Stimulated activated CD8-positive, alpha-beta memory T cell treated with anti-CD3 and anti-CD28 coated beads, Interleukin-4, amount 100 ng/mL, for 1 hour (primary cell): ENCODE measurements at places on chromosomes 12 and 14.

DNA sequence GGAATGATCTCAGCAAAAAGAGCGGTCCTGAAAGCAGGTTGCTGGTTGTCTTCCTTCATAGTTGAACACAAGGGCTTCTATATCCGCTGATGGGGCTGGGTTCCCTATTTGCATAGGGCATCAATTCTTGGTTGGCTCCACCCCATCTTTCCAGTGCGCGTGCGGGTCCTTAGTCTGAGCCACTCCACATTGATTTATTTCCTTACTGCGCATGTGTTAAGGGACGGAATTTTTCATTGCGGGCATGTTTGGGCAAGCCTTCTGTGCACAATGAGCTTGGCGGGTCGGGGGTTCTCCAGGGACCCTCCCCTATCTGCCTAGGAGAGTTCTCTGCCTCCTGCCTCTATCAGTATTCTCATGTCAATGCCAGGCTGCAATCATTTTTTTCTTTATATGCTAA, 21.2 kb upstream of the DLGAP5 start:
- DNase-seq = no peak

- DNase-seq = no peak
These were observed 6.1 kb downstream of the CFAP73 start for GRCh38 chr12:113155646-113156045.

GRCh38 chr12:47578836-47579235, 127.0 kb downstream of the RPAP3 start:
- no peak for DNase-seq

- DNase-seq = no peak
These were observed 1.5 kb upstream of the KANSL2 start for GRCh38 chr12:48683534-48683933.

DNA sequence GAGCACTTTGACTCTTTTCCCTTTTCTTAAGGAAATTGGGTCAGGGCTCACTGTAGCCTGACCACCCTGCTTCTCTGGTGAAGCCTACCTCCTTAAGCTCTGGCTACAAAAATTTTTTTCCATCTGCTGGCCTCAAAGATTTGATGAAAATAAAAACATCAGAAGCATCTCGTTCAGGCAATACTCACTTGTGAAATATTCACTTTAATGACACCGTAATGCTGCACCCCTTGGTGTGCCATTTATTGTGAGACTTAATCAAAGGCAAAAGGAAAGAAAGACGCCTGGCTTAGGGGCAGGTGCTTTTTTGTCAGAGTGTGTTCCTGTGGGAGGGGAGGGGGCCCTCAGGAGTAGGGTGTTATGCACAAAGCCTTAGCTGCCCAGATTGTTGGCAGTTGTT, 155.0 kb upstream of the TMPO start:
- DNase-seq = no peak

GRCh38 chr12:53235742-53236442, 3.9 kb upstream of the RARG start:
- DNase-seq = no peak

DNA sequence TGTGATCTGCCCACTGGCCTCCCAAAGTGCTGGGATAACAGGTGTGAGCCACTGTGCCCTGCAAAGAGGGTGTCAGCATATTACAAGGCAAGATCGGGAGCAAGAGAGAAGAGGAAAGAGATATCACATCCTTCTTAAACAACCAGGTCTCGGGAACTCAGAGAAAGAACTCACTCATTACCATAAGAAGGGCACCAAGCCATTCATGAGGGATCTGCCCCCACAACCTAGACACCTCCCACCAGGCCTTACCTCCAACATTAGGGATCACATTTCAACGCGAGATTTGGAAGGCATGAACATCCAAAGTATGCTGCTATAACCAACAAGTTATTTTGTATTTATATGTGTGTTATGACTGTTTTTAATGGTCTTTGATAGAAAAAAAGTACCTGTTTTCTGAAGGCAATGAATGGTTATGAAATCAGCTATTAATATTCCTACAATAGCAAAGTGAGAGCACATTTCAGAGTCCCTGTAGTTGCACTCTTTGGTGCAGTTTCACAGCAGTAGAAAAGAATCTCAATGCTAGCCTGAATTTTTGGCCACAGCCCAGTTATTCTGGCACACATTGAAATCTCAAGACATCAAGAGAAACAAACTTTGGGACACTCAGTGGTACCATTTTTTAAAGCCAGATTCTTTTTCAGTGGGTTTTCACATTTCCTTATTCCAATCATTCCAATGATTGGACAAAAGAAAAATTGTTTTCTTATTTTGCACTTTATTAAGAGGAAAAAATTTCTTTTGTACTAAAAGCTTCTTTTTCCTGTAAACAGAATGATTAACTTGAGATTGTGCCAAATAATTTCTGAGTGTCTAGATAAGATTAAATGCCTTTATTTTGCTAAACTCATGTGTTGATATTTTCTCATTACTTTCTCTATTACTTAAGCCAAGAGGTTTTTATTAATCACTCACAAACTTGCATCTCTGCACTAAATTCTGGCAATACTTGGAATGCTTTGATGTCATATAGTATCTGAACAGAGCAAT, 582.6 kb upstream of the ATP2B1 start:
- DNase-seq = no peak

GRCh38 chr14:103730490-103731035, 15.0 kb downstream of the ZFYVE21 start:
- no peak for DNase-seq

- no peak for DNase-seq
These were observed 79.9 kb downstream of the BCL11B start for GRCh38 chr14:99192028-99192621.

- DNase-seq = no peak
These were observed 45.6 kb upstream of the BCL2L14 start for GRCh38 chr12:12024911-12025682.

DNA sequence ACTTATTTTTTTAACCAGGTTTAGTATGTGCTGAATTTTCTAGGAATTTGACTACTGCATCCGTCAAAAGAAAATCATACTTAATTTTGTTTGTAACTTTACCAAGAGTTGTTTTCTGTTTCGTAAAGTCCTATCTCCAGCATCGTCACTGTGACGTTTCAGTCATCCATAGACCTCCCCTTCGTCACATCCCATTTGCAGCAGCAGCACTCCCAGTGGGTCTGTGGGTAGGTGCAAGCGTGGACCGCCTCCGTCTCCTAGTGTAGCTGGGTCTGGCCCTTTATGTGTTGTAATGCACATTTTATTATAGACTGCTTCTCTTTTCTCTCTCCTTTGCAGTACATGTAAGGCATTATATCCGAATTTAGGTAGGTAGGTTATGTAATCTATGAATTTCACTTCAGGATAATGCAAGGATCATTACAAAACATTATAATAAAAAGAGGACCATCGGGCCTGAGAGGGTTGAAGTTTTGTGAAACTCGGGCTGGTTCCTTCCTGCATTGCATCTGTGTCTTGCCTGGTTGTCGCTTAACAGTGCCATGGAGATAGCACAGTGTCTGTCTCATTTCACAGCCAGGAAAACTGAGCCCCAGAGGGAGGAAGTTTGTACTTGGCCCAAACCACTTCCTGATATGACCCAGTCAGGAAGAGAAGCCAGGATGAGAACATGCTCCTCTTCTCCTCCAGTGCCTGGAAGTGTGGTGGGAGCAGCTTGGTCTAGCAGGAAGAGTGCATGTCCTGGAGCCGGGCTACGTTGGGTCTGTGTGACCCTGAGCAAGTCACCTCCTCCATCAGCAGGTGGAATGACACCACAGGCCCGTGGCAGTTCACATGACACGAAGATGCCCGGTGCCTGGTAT, 41.3 kb downstream of the EVL start:
- DNase-seq = no peak

- no peak for DNase-seq
These were observed 23.9 kb downstream of the NID2 start for GRCh38 chr14:52044791-52045522.

- DNase-seq = no peak
These were observed 8.3 kb upstream of the LRRC10 start for GRCh38 chr12:69619050-69619449.

GRCh38 chr14:82537831-82538230, 1004.2 kb upstream of the SEL1L start:
- DNase-seq = no peak

DNA sequence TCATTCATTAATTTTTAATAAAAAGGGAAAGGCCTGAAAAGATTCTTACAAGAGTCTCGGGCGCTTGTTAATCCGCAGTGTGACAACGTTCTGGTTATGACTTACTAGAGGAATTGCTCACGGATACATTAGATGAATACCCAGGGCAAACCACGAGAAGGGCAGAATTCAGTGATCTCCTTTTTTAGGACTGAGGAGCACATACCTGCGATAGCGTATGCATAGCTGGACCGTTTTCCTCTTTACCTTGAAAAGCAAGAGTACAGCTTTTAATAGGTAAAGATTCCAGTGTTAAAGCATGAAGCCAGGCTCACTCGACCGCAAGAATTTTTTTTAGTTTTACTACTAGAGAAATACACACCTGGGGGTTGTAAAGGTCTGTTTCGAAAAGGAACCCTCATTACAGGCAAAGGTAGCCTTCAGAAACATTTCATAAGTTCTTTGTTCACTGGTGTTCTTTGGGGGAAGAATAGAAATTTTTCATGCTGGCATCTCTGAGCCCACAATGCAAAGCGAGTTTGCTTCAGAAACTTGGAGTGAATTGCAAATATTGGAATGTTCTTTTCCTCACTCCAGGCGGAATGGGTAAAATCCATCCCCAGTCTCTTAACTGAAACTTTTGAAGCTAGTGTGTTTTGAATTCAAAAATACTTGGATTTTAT, 953 bp downstream of the MAPK1IP1L start:
- DNase-seq = no peak

DNA sequence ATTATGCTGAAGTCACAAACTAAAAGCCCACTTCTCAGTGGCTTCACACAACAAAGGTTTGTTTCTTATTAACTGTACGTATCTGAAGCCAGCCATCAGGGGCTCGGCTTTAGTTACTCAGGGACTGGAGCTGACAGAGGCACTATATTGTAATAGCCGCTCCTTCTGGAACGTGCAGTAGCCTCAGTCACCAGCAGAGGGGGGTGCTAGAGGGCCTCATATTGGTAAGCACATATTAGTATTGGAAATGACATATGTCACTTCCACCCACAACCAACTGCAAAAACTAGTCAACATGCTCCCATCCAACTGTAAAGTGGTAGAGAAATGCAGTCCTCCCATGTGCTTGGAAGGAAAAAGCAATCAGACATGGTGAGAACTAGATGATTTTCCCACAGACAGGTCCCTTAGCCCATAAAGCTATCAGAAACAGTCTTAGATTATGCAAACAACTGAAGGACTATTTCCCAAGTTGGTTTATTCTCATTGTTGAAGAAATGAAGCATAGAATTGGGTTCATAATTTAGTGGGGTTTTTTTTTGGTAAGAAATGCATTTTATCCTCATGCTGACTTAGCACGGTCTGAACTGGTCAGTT, 183.6 kb upstream of the G2E3 start:
- DNase-seq = no peak

GRCh38 chr14:52422650-52423356, 108.7 kb downstream of the PTGER2 start:
- no peak for DNase-seq

DNA sequence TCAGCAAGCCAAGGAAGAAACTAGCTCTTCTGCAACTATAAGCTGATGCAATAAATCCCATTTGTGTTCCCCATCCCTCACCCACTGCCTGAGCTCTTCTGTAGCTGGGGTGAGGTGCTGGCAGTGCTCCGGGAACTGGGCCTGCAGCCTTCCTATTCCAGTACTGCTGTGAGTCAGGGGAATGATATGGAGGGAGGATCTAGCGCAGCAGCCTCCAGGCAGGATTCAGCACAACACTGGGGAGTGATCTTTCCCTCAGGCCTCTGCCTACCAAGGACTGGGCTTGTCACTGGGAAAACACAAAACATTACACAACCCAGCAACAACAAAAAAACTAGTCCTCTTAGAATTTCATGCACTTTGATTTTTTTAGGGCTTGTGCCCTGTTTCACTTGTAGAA, 58.7 kb downstream of the ST8SIA1 start:
- no peak for DNase-seq

DNA sequence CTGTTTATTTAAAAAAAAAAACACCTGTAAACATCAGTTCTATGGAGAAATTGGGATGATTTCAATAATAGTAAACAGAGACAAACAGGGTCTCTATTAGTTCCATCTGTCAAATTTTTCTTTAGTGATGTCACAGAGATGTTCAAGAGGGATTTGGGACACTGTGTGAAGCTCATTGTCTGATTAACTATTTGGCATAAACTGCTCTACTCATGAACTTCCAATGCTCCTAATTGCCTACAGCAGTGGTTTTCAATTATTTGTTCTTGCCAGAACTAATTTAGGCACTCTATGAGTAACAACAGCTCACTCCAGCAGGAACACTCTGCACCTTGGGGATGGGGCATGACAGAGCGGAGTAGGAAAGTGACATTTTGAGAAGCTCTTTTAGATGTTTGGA, 250.1 kb upstream of the PRKD1 start:
- DNase-seq = no peak

DNA sequence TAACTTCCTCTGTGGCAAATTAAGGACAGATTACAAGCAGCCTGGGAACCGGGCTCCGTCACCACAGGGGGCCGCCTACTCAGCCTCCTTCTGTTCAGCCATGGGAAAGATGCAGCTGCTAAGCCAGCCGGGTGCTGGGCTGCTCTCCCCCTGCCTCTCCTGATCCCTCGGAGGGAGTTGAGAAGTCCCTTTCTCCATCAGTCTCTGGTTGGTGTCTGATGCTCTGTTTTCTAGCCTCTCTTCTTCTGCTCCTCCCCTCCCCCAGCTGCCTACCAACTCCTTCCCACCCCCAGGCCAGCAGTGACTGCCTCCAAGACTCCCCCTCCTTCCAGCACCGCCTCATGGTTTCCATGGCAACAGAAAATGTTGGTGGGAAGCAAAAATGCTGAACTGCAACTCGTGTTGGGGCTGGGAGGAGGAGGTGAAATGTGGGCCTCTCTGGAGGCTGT, 486.7 kb downstream of the APAF1 start:
- no peak for DNase-seq

GRCh38 chr12:93514853-93515252, 47.5 kb downstream of the MRPL42 start:
- DNase-seq = no peak

GRCh38 chr12:41795051-41795600, 349.5 kb downstream of the GXYLT1 start:
- DNase-seq = no peak

DNA sequence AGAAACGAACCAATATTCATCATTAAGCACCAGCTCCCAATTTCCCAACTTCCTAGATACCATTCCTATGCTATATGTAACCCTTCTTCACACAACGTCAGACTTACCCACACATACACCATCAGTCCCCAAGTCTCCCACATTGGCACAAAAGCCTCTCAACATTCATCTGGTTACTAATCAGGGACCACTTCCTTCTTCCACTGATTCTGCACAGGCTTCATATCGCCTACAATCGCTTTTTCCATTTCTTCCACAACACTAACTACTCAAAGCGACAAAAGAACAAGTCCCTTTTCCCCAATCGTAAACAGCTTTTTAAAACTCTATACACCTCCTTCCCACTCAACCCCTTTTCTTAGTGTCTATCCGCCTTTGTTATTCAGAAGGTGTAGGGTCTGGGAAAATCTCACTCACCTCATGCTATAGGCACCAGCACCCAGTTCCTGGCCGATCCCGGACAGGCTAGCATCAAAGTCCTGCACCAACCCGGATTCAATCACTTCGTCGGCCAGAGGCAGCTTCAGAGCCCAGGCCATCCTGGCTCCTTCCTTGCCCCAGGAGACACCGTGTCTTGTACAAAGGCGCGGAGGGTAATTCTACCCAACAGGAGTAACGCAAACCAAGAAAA, 936 bp downstream of the TFCP2 start:
- DNase-seq = no peak
